Lower leg skin (tissue), 4 donors: ENCODE measurements at places on chromosomes 5 and 9.

- no peak for DNase-seq
Measured at GRCh38 chr9:122265149-122265915, 650 bp downstream of the MRRF start.

DNA sequence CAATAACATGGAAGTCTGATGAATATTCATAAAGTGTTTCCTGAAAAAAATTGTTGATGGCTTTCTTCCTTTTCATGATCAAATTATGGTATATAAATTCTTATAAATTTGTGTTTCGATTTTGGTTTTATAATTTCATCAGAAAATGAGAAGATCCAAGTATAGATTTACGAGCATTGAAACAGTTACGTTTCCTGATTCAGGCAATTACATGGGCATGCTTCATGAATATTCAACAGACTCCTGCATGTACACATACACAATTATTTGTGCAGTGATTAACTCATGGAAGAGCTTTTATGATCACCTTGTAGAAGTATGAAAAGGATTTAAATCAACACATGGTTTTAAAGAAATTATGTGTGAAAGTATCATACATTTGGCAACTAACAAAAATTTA lies 136.7 kb downstream of the MPDZ start:
- no peak for DNase-seq

GRCh38 chr9:27404661-27405060 lies 107.7 kb upstream of the EQTN start:
- no peak for DNase-seq

- DNase-seq, result no peak
Measured at GRCh38 chr5:157362012-157362411, 96.1 kb downstream of the CYFIP2 start.

DNA sequence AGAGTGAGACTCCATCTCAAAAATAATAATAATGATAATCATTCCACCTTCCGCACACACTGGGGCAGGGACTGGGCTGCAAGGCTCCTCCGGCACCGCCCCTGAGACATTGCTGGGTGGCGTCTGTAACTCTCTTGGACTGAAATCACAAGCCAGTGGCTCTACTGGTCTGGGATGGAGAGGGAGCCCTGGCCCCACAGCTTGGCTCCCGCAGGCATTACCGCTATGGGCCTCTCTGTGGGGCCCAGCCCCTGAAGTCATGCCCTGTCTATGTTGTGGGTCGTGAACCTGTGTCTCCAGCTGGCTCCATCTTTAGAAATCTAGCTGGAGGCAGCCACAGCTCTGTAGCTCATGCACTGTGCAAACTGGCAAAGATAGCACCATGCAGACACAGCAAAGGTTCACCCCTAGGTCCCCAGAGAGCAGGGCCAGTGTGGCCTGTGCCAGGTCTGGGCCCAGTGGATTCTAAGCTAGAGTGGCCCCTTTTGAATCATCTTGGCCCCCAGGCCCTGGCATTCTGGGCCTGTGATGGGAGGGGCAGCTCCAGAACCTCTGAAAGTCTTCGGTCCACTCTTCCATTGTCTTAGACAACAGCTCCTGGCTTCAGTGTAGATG lies 36.1 kb upstream of the COL5A1 start:
- DNase-seq, result no peak

GRCh38 chr5:10335711-10336470 lies 17.6 kb upstream of the MARCHF6 start:
- peak; percentile 9 for DNase-seq

GRCh38 chr5:127351418-127351817 lies 60.8 kb downstream of the MEGF10 start:
- DNase-seq, result no peak

DNA sequence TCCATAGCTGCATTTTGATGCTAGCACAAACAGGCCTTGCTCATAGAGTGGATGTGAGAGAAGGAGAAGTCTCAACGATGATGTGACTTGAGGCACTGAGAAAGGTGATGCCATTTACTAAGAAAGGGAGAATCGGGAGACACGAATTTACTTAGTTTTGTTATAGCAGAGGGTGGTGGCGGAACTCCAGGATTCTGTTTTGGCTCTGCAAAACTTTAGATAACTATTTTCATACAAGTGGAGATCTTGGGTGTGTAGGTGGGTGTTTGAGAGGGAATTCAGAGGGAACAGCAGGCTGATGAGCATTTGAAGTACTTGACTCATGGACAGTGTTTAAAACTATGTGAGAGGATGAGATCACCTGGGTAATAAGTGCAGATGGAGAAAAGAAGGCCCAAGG lies 43.2 kb downstream of the CACNA1B start:
- peak; percentile 26 for DNase-seq

DNA sequence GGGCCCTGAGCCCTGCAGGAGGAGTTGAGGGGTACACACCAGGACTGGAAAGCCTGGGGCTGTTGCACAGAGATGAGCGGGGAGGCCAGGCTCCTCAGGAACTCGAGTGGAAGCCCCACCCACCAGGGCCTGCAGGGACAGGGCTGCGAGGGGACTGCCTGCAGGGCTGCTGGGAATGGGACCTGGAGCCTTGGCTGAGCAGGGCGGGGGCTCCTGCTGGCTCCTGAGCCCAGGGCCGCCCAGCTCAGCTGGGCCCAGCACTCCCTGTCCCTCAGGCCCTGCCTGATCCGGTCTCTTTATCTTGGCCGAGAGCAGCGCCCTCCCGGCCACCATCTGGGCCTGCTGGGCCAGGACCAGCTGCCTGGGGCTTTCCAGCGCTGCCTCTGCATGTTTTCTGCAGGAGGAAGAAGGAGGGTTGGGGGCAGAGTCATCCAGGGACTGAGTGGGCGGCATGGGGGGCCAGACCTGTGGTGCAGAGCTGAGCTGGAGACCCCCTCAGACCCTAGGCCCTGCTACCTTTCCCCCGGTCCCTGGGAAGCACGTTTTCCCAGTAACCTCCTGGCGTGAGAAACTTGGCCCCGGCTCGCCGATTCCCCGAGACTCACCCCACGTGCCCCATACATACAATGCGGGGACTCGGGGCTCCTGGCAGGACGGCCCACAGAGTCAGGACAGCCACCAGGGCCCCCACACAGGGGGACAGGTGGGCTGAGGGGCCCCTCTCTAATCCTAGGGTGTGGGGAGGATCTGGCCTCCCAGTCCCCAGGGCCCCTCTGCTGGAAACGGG lies 9.4 kb downstream of the LCN12 start:
- no peak for DNase-seq

GRCh38 chr9:137590123-137590468 lies 216 bp downstream of the ZMYND19 start:
- no peak for DNase-seq

GRCh38 chr5:122291000-122291901 lies 20.8 kb upstream of the SNCAIP start:
- no peak for DNase-seq

DNA sequence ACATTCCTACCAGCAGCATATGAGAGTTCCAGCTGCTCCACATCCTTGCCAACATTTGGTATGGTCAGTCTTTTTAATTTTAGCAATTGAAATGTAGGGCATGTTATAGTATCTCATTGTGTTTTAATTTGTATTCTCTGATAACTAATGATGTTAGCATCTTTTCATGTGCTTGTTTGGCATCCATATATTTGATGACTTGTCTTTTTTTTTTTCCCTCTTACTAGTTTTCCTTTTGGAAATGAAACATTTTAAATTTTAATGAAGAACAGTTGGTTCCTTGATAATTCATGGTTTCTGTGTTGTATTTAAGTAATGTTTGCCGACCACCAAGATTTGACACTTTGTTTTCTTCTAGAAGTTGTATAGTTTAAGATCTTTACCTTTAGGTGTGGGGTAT lies 8.8 kb downstream of the OGN start:
- no peak for DNase-seq

- DNase-seq, result no peak
Measured at GRCh38 chr5:52920929-52921328, 68.2 kb upstream of the ITGA2 start.

GRCh38 chr5:134053840-134054338 lies 49.1 kb upstream of the VDAC1 start:
- DNase-seq, result no peak

DNA sequence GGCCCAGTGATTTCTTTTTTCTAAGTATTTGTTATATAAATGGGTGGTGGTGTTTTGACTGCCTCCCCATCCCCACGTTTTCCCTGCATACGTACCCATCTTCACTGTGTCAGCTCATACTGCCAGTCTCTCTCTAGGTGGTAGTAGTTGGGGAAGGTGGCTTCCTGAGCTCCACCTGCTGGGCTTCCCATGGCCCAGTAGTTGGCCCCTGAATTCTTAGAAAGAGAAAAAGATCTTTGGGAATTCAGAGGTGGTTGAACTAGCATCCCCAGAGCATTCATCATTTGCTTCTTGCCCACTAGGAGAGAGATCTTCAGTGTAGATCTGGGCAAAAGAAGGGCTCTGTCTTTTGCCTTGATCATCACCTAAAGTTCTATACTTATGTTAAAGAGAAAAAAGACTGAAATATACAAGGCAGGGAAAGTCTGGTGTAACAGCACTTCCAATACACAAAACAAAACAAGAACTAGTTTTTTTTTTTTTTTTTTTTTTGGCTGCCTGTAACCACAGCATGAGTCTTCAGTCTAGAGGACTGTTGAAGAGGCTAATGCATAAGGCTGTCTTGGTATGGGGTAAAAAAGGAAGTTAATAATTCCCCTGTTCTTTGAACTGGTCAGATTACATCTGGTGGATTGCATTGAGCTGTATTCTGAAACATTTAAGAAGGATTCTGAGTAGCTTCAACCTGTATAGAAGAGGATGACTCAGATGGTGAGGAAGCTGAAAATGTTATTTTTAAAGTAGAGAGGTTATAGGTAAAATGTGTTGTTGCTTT lies 128.7 kb downstream of the ATG10 start:
- DNase-seq, result no peak

- no peak for DNase-seq
Measured at GRCh38 chr5:153601377-153601776, 110.9 kb downstream of the GRIA1 start.

GRCh38 chr9:132699956-132700355 lies 29.7 kb downstream of the GTF3C4 start:
- no peak for DNase-seq

GRCh38 chr5:11027660-11028059 lies 266.6 kb upstream of the DAP start:
- DNase-seq, result no peak

GRCh38 chr5:94316916-94317838 lies 301.2 kb downstream of the KIAA0825 start:
- DNase-seq, result no peak

DNA sequence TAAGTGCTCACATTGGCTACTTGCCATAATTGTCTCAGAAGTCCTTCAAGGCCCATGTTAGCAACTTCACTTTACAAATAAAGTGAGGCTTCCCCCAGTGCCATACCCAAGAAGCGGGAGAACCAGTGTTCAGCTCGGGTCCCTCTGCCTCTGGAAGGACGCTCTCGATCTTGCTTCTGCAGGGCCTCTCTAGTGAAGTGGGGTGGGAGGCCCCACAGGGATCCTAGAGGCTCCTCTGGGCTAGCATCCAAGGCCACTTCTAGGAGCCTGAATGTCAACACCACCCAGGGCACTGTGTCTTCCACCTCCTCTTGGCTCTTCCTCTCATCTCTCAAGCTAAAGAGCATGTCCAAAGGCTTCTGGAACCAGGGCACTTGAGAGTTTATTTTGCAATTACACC lies 282.5 kb downstream of the GADD45G start:
- DNase-seq, result no peak

DNA sequence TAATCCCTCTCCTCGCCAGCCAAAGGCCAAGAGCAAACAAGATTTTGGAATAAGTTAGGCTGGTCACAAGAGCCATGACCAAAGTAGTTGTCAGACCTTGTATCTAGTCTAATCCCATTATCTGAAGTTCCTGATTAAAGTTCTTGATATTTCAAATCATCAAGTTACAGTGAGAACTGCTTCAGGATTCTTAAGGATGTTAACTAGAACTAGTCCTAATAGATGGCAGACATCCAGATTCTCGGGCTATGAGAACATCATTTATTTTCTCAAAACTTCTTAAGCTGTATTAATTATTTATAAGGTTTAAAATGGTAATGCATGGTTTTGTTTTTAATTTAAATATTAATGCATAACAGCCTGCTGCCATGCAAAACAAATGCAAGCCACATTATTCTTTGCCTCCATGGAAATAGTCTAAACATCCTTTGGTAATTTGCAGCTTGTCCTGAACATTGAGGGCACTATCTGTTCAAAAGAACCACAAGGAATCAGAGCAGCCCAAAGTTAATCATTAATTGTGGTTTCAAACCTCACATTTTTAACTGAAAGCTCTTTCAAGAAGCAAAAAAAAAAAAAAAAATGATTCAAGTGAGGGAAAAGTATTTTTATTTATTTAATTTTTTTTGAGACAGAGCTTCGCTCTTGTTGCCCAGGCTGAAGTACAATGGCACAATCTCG lies 95.1 kb downstream of the TTC39B start:
- no peak for DNase-seq

- no peak for DNase-seq
Measured at GRCh38 chr5:113293068-113293974, 141.5 kb downstream of the TSSK1B start.

- no peak for DNase-seq
Measured at GRCh38 chr9:84151640-84152039, 171.0 kb downstream of the RMI1 start.

DNA sequence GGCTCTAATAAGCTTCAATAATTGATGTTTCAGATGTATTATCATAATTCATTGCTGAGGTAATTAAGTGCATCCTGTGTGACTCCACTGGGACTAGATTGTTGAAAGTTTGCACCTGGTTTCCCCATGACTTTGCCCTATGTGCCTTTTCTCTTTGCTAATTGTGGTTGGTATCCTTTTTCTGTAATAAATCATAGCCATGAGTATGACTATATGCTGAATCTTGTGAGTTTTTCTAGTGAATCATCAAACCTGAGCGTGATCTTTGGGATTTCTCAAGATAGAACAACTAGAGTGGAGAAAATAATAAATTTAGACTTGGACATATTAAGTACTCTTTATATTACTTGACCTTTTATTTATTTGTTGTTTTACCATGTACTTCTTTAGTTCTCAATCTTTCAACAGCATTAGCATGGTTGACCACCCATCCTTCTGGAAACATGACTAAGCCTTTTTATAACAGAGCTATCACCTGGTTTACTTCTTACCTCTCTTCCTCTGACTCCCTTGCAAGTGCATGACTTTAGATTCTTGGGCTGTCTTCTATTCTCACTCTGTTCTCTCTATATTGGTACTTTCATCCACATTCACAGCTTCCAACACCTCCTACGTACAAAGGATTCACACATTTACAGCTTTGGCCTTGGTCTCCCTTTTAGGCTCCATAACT lies 239.6 kb upstream of the TAS2R1 start:
- DNase-seq, result no peak
